ENCODE measurements at places on chromosomes 7 and 10.

DNA sequence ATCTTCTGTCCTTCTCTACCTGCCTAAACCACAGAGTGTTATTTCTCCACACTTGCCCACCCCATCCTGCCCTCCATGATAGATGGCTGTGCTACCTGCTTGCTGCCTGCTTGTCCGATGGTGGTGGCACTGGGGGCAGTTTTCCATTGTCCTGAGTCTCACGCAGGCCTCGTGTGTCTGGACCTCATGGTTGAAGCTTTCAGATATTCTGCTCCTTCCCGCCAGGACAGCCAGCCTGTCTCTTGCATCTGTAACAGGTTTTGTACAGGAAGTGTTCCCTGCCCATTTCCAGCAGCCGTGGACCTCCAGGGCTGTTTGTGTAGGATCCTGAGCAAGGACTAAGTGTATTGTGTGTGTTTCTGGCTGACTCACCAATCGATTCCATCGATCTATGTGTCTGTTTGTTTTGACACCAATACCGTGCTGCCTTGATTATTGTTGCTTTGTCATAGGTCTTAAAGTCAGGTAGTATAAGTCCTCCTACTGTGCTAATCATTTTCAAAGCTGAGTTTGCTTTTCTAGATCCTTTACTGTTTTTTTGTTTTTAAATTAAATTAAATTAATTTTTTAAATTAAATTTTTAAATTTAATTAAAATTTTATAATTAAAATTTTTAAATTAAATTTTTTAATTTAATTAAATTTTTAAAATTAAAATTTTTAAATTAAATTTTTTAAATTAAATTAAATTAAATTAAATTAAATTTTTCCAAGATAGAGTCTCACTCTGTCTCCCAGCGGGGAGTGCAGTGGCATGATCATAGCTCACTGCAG is 8.5 kb downstream of the IL15RA start:
- DNase-seq, result no peak

GRCh38 chr7:42319631-42320030 is 82.6 kb upstream of the GLI3 start:
- no peak for DNase-seq

GRCh38 chr7:144632724-144633123 is 203.1 kb downstream of the TPK1 start:
- DNase-seq, result no peak

GRCh38 chr7:72069263-72069662 is 342.9 kb downstream of the CALN1 start:
- no peak for DNase-seq

DNA sequence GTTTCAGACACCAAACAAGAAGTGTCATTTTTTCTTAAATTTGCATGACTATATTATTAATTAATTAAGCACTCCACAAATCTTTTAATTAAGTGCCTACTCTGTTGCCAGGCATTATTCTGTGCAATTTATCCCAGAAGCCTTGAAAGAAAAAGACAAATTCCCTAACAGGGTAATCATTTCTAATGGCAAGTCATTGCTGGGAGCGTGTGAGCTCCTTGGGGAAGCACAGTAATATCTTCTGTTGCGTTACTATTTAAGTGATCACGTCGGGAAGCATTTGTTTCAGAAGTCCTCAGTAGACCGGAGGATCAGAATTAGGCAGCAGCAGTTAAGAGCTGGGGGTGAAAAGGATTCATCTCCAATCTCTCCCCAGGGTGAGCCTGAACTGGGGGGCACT is 276.8 kb upstream of the RNF32 start:
- no peak for DNase-seq

- DNase-seq, result no peak
These were observed 182.5 kb downstream of the LRMDA start for GRCh38 chr10:75613685-75614504.

GRCh38 chr7:136234040-136234439 is 256.9 kb upstream of the MTPN start:
- DNase-seq, result no peak

- DNase-seq, result no peak
These were observed 687 bp upstream of the DKK1 start for GRCh38 chr10:52313256-52313932.

DNA sequence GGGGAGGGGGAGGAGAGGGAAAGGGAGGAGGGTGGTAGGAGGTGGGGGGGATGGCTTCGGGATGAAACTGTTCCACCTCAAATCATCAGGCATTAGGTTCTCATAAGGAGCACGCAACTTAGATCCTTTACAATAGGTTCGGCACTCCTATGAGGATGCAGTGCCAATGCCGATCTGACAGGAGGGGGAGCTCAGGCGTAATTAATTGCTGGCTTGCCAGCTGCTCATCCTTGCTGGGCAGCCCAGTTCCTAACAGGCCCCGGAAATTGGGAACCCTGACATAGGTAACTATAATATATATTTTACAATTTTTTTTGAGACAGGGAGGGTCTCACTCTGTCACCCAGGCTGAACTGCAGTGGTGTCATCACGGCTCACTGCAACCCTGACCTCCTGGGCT is 118.8 kb upstream of the SFMBT2 start:
- DNase-seq, result no peak

DNA sequence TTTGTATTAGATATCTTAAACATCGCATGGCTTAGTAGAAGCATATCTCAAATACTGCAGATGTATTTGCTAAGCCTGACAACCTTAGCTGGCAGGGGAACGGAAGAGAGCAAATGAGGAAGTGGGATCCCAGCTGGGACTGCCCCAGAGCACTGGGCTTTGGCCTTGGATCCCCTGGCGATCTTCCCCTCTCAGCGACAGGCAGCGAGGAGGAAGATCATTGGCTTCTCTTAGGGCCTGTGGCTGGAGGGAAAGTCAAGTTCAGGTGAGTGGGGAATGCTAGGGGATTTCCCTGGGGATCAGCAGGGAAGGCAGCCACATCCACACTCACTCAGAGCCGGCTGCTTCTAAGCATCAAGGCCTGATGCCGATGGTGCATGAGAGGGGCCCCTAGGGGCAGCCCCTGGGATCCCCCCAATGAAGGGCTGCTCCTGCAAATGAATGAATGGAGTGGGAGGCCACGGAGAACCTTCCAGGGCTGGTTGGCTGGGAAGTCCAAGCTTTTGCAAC is 42.0 kb downstream of the LYZL2 start:
- no peak for DNase-seq
